ENCODE measurements at places on chromosomes 7 and 10.

- no peak overlapping the region for H3K27ac ChIP-seq
- H3K4me3 ChIP-seq: no peak overlapping the region
- H3K27me3 ChIP-seq: no peaks in the 10 kb centered on the region
- DNase-seq: no peak
- no peaks in the 10 kb centered on the region for H3K4me1 ChIP-seq
- no peaks in the 10 kb centered on the region for H3K36me3 ChIP-seq
These were observed 133.1 kb upstream of the SEMA3C start for GRCh38 chr7:81051811-81052413.

DNA sequence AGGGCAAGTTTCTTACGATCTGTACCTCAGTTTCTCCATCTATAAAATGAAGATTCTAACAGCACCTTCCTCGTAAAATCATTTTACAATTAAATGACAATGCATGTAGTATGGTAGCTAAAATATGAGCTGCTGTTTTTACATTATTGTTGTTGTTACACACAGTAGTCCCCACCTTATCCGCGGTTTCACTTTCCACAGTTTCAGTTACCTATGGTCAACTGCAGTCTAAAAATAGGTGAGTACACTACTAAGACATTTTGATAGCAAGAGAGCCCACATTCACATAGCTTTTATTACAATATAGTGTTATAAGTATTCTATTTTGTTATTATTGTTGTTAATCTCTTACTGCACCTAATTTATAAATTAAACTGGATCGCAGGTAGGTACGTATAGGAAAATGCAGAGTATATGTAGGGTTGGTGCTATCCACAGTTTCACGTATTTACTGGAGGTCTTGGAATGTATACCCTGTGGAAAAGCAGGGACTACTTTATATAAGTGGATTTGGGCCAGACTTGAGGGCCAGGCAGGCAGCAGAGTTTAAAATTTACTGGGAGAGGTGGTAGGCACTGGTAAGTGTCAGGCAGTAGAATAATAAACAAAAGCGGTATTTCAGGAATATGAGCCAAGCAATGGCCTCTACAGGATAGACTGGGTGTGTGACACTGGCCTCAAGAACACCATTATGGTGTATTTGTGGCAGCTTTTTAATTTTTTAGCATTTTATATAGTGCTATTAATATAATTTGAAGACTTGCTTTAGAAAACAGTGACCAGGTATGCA, 10.2 kb downstream of the DNMBP start:
- H3K36me3 ChIP-seq: no peaks in the 10 kb centered on the region
- H3K4me3 ChIP-seq: no peak overlapping the region

DNA sequence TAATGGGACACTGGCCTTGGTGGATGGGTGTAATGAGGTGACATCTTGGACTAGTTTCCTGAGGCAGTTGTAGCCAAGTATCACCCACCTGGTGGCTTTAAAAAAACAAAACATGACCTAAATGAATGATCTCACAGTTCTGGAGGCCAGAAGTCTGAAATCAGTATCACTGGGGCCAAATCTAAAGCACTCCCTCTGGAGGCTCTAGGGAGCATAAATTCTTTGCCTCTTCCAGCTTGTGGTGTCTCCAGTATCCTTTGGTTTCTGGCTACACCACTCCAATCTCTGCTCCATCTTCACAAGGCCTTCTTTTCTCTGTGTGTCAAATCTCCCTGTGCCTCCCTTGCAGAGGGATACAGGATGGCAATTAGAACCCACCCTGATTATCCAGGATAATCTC, 342.9 kb downstream of the CALN1 start:
- no peaks in the 10 kb centered on the region for H3K36me3 ChIP-seq
- H3K27me3 ChIP-seq: no peaks in the 10 kb centered on the region
- peak; percentile 44 for DNase-seq
- H3K27ac ChIP-seq: no peak overlapping the region
- no peak overlapping the region for H3K4me3 ChIP-seq

DNA sequence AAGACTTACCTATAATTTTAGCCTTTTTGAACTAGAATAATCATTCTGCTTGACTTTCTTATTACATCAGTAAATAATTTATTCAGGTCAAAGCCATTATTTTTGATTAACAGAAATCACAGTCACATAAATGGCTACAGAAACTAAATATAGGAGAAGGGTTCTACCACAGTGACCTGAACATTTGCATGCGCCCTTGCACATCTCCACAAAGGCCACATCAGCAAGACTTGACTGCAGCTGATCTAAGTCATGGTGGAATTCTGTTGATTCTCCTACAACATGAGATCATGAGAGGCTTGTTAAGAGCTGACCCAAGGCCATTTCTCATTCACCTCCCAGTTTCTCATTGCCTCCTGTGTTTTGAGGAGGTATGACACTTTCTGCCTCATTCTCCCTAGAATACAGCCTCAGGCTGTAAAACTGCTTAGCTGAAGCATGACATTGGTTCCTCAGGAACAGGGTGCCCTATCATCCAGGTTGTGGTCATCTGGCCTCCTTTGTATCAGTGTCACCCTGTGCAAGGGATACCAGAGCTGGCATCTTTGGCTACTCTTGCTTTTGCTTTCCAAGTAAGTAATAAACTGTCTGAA, 6.7 kb upstream of the IMMP2L start:
- no peak overlapping the region for H3K27ac ChIP-seq
- no peak for DNase-seq
- no peaks in the 10 kb centered on the region for H3K4me1 ChIP-seq
- H3K27me3 ChIP-seq: no peaks in the 10 kb centered on the region

- H3K4me1 ChIP-seq: no peaks in the 10 kb centered on the region
- no peaks in the 10 kb centered on the region for H3K27me3 ChIP-seq
These were observed 283.2 kb upstream of the CELF2 start for GRCh38 chr10:10734356-10735064.

DNA sequence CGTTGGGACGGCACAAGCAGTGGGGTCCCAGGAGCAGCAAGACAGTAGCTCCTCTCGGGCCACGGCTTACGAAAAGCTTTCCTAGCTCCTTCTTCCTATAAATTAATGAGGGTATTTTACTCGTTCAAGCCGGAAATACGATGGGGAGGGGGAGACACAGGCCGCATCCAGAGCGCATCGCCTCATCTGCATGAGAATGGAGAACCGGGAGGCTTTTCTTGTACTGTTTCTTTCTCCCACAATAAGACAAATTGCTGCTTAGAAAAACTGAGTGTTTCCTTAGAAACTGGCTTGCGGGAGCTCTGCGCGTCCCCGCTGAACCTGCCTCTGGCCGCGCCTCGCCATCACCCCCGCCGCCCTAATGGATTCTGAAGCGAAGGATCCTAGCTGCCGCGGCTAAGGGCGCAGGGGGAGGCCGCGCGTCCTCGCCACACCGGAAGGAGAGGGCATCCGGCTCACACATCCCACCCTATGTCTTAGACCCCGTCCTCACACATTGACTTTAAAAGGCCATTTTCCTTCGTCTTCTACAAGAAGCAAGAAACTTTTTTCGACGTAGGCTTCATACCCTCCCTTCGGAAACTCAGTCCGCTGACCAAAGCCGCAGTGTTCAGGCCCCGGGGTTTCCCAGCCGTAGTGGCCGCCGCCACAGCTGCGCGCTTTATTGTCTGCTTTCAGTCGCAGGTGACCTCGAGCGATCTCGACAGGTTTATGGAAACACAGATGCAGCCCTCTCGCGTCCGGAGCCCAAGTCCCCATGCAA, 8.8 kb downstream of the NXPH1 start:
- H3K36me3 ChIP-seq: no peaks in the 10 kb centered on the region
- peak; percentile 79 for DNase-seq

- H3K27ac ChIP-seq: no peak overlapping the region
- DNase-seq: no peak
- no peaks in the 10 kb centered on the region for H3K27me3 ChIP-seq
- no peak overlapping the region for H3K4me3 ChIP-seq
- H3K36me3 ChIP-seq: no peaks in the 10 kb centered on the region
- no peaks in the 10 kb centered on the region for H3K4me1 ChIP-seq
These were observed 17.0 kb upstream of the BAG3 start for GRCh38 chr10:119634219-119634544.

- H3K36me3 ChIP-seq: 0 out of 2 replicates have a peak, but pooled peaks cover 4% of the 10 kb centered on the region
- no peak overlapping the region for H3K4me3 ChIP-seq
- no peaks in the 10 kb centered on the region for H3K27me3 ChIP-seq
- no peak for DNase-seq
- H3K27ac ChIP-seq: no peak overlapping the region
These were observed 23.1 kb upstream of the SAR1A start for GRCh38 chr10:70193391-70193844.

- no peaks in the 10 kb centered on the region for H3K4me1 ChIP-seq
- H3K27ac ChIP-seq: no peak overlapping the region
- no peaks in the 10 kb centered on the region for H3K36me3 ChIP-seq
These were observed 66.0 kb upstream of the PAPSS2 start for GRCh38 chr10:87593702-87594101.

DNA sequence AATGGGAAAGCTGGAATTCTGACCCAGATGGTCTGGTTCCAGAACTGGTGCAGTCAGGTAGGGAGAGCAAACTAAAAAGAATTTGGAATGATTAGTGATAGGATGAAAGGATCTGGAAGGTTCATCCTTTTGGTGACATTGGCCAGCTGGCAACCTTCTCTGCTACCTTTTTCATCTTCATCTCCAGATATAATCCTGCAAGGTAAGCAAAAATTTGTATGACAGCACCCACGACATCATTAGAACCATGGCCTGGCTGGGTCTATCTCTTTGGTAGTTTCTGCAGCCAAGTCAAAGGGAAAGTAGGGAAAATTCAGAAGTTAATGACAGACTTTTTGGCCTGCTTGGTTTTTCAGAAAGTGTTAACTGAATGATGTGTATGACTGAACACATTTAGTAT, 188.9 kb upstream of the MALRD1 start:
- no peaks in the 10 kb centered on the region for H3K4me1 ChIP-seq
- no peak overlapping the region for H3K27ac ChIP-seq
- H3K4me3 ChIP-seq: no peak overlapping the region
- DNase-seq: no peak
- no peaks in the 10 kb centered on the region for H3K36me3 ChIP-seq

- peaks cover 3% of the 10 kb centered on the region for H3K4me1 ChIP-seq
- no peak overlapping the region for H3K4me3 ChIP-seq
- no peak overlapping the region for H3K27ac ChIP-seq
- H3K27me3 ChIP-seq: no peaks in the 10 kb centered on the region
- no peak for DNase-seq
These were observed 180.8 kb upstream of the CACNA2D1 start for GRCh38 chr7:82624337-82624736.

- DNase-seq: no peak
- H3K4me1 ChIP-seq: peaks cover 10% of the 10 kb centered on the region
- no peaks in the 10 kb centered on the region for H3K36me3 ChIP-seq
- H3K4me3 ChIP-seq: no peak overlapping the region
These were observed 2.4 kb downstream of the AMPH start for GRCh38 chr7:38628630-38629385.

DNA sequence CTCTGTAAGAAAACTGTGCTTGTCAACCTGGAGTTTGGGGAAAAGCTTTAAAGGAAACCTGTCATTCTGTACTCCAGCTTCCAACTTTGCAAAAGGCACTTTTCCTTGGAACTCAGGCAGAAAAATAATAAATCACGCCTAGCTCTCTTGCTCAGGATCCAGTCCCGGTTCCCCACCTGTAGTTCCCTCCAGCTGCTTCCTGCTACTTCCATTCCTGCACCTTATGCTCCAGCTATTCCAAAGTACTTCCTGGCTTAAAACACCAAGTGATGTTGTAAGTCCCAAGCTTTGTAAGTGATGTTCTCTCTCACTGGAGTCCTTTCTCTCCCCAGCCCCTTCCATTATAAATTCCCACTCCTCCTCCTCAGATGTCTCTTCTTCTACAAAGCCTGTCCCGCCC, 98.6 kb downstream of the GRM8 start:
- H3K27me3 ChIP-seq: no peaks in the 10 kb centered on the region
- no peaks in the 10 kb centered on the region for H3K4me1 ChIP-seq
- H3K36me3 ChIP-seq: no peaks in the 10 kb centered on the region

GRCh38 chr7:97555857-97556421, 175.9 kb upstream of the TAC1 start:
- H3K4me1 ChIP-seq: no peaks in the 10 kb centered on the region
- DNase-seq: peak; percentile 31
- no peak overlapping the region for H3K4me3 ChIP-seq
- H3K36me3 ChIP-seq: no peaks in the 10 kb centered on the region
- no peak overlapping the region for H3K27ac ChIP-seq

DNA sequence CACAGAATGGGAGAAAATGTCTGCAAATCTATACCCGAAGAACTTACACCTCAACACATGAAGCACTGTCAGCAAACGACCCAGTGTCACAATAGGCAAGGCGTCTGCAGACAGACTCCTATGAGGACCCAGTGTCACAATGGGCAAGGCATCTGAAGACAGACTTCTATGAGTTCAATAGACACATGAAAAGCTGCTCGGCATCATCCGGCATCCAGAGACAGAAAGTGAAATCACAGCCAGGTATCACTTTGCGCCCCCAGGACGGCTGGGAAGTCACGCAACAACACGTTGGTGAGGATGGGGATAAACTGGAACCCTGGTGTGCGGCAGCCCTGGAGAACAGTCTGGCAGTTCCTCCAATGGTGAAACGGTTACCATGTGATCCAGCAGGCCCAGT, 273.2 kb downstream of the ELFN1 start:
- H3K27me3 ChIP-seq: no peaks in the 10 kb centered on the region
- no peaks in the 10 kb centered on the region for H3K4me1 ChIP-seq
- H3K27ac ChIP-seq: no peak overlapping the region
- H3K4me3 ChIP-seq: no peak overlapping the region
- no peaks in the 10 kb centered on the region for H3K36me3 ChIP-seq

DNA sequence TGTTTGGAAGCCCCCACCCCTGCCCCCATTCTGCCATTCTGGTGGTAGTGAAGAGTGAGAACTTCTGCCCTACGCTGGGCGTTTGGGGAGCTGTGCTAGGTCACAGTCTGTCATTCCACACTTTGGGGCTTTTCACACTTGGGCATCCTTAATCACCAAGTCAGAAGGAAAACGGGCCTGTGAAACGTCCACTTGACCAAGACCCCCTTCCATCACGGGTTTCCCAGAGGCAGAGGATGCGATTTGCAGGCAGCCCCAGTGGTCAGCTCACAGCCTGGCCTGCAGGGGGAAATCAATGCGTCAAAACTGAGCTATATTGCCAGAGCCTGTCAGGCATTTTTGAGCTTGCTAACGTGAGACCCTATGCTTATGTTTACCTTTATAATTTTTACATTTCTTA, 663.3 kb upstream of the MGMT start:
- H3K36me3 ChIP-seq: no peaks in the 10 kb centered on the region
- peak; percentile 30 for DNase-seq
- no peak overlapping the region for H3K4me3 ChIP-seq
- no peaks in the 10 kb centered on the region for H3K27me3 ChIP-seq
- H3K4me1 ChIP-seq: peaks cover 6% of the 10 kb centered on the region

Data from GM23338 (cell line).